ENCODE measurements at places on chromosomes 16 and 17.

DNA sequence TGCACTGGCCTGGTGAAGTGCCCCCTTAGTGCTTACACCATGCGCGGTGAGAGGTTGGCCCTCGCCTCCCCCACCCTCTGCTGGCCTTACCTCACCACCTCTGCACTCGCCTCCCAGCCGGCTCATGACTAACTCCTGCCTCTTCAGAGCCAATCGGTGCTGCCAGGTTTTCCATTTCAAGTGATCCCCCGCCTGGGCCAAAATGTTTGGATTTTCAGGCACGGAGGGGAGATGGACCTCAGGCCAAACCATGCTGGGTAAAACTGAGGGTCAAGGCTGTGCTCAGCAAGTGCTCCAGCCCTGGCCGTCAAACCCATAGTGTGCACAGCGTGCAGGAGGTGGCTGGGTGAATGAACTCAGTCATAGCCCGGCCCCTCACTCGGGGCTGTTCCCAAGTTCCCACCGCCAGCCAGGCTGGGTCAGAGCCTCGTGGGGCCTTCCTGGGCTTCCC, 175.4 kb downstream of the SEC14L1 start:
- peak; percentile 70 for DNase-seq

DNA sequence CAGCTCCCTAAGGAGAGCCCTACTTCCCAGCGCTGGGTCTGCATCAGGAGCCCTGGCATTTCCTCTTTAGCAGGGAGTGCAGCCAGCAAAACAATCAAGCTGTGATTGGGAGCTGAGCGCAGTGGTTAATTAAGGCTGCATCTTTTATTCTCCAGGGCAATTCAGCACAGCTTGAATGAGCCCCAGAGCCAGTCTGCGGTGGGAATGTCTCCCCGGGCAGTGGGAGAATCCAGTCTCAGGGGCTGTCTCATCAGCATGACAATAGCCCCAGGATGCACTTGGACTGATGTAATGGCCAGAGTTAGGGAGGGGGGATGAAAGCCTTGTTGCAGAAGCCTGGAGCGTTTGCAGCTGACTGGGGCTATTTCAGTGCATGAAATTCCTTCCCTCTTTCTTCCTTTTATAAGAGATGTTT, 292.6 kb upstream of the SOX9 start:
- peak; percentile 70 for DNase-seq

DNA sequence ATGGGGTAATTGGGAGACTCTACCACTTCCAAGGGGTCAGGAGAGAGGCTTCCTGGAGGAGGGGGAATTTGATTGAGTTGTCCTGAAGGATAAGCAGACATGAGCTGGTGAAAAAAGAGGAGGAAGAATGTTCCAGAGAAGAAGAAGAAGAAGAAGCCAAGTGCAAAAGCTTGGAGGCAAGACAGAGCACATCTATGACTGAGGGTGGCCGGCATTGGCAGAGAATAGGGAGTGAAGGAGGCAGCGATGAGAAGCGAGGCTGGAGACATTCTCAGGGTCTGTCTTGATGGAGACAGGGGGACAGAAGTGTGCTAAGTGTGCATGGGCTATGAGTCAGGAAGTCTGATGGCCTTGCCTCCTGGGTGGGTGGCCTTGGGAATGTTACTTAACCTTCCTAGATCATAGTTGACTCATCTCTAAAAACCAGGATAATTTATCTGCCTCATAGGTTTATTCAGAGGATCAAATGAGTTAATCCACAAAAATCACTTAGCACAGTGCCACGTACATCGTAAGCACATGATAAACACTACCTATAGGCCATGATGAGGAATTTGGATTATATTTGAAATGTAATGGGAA, 171.7 kb downstream of the ABCC12 start:
- DNase-seq, result no peak

- DNase-seq, result no peak
These were observed 34.5 kb downstream of the HS3ST2 start for GRCh38 chr16:22848451-22848850.

- no peak for DNase-seq
These were observed 19.2 kb downstream of the MXRA7 start for GRCh38 chr17:76691379-76692191.

GRCh38 chr17:79791735-79792161, 5.1 kb downstream of the CBX8 start:
- DNase-seq, result no peak

DNA sequence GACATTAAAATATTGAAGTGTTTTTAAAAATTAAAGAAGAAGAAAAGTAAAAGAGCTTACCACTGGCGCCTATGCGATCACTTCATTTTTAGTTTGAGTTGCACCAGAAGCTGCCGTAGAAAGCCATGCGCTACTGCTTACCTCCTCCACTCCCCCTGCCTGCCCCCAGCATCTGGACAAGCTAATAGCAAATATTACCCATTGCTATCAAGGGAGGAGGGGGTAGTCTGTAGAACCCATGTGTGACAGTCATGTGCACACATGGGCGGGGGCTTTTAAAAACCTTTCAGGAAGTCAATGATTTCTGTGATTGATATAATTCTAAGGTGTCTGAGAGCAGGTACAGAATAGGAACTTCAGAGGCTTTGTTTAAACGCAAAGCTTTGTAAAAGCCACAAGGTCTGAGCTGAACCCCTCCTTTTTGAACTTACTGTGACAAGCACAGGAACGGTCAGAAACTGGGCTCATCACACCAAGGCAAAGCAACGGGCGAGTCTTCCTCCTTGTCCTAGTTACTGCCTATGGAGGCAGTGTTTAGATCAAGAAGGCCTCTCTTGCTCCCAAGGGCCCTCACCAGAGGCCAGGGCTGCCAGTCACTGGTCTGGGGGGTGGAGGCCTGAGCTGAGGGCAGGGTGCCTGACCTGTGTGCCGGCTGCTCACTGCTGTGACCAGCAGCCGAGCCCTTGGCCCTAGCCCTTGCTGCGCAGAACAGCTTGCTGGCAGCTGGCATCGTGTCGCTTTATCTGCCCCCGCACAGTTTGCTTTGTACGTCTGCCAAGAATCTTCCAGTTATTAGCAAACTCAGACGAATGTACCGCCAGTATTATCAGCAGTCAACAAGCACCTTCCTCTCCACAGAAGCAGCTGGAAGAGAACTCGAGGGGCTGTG, 15.0 kb downstream of the GINS2 start:
- DNase-seq, result no peak

- peak; percentile 42 for DNase-seq
These were observed 578 bp downstream of the PGAP6 start for GRCh38 chr16:381012-381788.
